Right atrium auricular region (tissue), 2 donors: ENCODE measurements at places on chromosomes 1 and 21.
A peak's percentile ranks its signal among the peaks of the same experiment; 100 is the strongest.

DNA sequence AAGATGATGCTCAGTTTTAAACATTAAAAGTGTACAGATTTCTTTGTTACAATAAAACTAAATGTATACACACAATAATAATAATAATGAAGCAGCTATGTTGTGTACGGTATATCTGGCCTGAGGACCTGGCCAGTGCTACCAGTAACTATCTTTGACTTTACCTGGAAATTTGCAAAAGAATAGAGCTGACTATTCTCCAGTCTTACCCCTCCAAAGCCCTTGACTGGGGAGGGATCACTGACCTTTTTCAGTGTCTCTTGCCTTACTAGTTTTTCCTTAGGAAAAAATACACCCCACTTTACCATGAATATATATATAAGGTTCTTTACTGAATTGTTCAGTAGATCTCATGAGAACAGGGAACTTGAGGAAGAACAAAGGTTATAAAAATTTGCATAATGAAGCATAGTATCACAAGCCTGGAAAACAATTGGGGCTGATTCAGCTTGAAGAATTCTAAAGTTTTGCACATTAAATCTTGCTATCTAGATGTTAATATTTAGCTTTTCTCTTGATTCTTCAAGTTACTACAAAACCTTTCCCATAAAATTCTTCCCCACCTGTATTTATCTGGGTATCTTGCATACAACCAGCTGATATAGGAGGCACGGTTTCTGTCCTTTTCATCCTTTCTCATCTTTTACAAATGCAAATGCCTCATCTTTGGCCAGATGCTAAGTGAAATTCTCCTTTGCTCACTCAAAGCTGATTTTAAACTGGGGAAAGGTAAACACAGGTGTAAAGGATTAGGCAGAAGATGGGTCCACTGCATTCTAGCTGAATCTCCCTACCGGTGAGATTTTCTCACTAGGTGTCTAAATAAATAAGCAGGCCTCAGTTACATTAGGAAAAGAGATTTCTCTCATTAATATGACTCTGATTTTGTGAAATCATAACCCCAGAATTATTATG lies 25.0 kb upstream of the SLAMF1 start:
- DNase-seq = no peak

GRCh38 chr1:70941563-70941962 lies 106.1 kb downstream of the PTGER3 start:
- no peak for DNase-seq

DNA sequence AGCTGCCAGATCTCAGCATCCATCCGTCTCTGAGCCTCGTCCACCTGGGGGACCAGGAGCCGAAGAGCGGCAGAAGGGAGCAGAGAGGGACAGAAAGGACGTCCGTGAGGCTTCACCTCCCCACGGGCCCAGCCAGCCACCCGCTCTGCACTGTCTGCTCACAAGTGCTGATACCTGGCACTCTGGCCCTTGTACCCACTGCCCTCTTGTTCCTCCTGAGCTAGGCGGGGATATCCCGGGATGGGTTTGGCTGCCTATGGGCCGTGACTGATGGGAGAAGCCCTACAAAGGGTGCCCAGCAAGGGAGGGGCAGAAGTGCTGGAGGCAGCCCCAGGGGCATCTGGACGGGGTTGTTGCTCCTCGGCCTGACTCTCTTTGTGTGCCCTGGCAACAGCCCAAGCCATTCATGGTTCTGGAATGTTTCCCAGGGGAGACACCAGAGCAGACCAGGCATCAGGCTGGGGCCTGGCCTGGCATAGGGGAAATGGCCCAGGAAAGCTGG lies 57.6 kb downstream of the LDLRAD2 start:
- DNase-seq = peak; percentile 92

- DNase-seq = no peak
Observed at GRCh38 chr1:245983294-245983967, 523.6 kb downstream of the SMYD3 start.

DNA sequence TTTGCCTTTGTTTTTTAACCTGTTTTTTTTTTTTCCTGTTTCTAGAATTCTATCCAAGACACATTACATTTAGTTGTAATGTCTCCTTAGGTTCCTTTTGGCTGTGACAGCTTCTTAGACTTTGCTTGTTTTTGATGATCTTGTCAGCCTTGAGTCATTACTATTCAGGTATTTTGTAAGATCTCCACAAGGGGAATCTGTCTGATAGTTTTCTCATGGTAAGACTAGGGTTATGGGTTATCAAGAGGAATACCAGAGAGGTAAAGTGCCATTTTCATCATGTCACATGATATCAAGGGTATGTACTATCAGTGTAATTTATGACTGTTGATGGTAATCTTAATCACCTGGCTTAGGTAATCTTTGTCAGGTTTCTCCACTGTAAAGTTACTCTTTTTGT lies 99.1 kb upstream of the GFI1 start:
- no peak for DNase-seq

DNA sequence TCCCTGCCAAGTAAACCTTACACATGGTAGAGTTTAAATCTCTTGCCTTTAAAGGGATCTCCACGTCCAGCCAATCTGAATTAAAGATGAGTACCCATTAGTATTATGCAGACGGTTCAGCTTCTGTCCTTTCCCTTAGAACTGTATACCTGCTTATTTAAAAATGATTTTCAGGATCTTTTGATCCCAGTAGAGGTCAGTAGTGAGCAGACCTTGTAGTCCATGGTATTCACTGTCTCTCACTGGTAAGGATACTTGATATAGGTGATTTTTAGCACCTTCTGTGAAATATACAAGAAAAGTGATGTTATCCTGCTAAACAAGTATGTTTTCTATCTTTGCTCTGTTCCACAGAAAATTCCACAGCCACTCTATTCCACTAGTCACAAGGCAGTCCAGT lies 1211.6 kb upstream of the ADGRL4 start:
- no peak for DNase-seq

GRCh38 chr1:160630523-160631451 lies 16.1 kb downstream of the SLAMF1 start:
- DNase-seq = no peak

GRCh38 chr1:70504821-70505193 lies 93.7 kb downstream of the CTH start:
- no peak for DNase-seq

DNA sequence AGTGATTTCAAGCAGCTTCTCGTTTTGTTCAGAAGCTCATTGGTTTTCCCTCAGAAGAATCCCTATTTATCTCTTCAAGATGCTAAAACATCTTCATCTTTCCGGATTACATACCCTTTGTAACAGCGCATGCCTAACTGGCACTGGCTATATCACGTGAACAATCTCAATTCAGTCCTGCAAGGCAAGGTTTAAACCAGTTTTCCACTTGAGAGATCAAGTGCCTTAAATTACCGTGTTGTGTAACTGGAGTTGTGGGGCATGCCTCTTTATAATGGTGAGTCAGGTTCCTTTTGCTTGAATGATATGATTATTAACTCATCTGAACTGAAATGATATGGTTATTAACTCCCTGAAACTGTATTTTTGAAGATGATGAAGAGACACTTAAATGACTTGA lies 11.0 kb upstream of the ZFP69B start:
- DNase-seq = no peak

GRCh38 chr21:36047139-36047538 lies 13.2 kb downstream of the SETD4 start:
- DNase-seq = no peak

DNA sequence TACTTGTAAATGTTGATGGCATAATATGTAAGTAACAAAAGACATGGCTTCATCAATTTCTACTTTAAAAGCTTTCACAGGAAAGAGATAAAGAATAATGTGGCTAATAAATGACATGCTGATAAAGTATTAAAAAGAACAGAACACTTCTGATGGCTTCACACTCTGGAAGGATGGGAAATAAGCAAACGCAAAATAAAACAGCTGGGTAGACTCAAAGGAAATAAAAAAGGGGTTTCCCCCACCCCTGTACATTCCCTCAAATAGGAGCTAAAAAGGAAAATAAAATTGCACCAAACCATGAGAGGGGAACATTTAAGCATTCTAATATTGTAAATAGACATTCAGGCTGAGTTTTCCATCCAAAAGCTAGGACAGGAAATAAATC lies 27.0 kb upstream of the DYRK1A start:
- no peak for DNase-seq

DNA sequence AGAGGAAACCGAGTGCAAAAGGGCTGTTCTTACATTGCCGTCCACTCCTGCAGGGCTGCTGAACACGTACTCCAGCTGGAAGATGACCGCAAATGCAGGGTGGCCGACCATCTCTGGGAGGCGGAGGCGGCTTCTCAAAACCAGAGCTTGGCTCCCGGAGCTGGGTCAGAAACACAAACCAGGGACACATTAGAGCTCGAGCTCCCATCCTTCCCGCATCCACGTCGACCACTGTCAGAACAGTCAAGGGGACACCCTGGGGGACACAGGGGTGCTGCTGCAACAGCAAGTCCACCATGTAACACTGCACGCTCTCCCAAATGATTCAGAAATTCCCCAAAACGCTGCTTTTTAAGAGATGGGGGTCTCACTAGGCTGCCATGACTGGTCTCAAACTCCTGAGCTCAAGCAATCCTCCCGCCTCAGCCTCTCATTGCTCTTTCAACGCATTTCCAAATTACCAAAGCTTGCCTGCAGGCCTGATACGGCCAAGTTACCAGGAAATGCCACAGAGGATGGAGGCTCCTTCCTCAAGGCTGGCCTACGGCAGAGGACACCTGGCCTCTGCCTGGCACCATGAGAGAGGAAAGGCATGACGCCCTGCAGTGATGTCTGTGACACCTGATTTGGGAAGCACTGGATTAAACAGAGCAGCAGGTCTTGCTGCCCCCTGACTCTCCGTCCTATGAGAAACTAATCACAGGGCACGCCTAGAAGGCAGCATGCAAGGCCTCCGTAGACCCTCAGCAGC lies 45.0 kb downstream of the NPHP4 start:
- peak; percentile 18 for DNase-seq

- DNase-seq = peak; percentile 80
Observed at GRCh38 chr1:61241411-61241838, 159.1 kb downstream of the NFIA start.

GRCh38 chr1:201229771-201230635 lies 39.4 kb downstream of the IGFN1 start:
- DNase-seq = no peak

GRCh38 chr1:181630838-181631237 lies 147.5 kb downstream of the CACNA1E start:
- no peak for DNase-seq

DNA sequence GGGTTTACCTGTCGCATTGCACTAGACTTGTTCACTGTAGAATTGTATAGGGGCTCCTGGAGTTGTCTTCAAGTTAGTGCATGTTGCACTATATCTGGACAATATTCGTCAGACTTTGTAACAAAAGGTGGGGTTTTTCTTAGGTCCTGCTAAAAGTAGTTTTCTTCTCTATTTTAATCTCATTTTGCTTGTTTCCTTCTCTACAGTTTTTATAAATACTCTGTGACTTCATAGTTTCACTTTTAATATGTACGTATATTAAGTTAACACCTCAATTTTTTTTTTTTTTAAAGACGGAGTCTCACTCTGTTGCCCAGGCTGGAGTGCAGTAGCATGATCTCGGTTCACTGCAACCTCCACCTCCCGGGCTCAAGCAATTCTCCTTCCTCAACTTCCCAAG lies 26.5 kb upstream of the MRPS6 start:
- no peak for DNase-seq

- no peak for DNase-seq
Observed at GRCh38 chr1:241902391-241903065, 54.5 kb downstream of the EXO1 start.

DNA sequence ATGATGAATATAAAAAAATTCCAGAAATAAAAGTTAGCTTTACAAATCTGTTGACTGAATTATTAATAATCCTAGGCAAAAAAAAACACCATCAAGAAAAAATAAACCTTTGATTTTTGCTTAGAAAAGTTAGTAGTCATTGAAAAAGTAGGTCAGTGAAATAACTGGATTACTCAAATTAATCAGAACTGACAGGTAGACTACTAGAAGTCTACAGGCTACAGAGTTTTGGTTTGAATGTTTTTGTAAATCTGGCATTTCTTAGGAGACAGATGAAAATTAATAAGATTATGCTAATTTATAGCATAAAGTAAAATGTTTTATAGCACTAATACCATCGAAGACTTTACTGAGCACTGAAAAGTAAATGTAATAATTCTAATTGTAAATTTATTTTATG lies 511.9 kb downstream of the PTPRC start:
- DNase-seq = no peak

DNA sequence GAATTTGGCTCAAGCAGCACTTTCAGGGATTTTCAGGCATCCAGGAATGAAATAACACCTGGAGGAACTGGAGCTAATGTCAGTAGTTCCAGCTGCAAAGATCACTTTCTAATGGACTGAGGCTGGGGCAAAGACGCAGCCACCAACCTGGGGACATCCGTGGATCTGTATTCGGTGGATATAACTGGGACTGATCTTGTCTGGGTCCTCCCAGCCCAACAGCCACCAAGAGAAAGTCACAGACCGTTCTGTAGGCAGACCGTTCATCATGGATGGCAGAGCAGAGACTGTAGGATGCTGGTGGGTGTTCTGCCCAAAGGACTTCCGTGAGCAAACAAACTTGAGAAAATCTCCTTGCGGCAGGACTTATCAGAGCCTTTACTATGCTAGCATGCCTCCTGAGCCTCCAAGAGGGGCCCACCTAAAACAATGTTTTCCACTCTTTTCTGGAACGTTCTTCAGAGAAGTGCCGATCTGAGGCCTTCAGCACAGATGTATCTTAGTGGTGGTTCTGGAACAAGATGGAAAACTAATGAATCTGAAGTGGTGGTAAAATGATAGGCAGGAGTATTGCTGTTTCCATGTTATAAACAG lies 86.1 kb upstream of the KLHDC7A start:
- DNase-seq = no peak

- DNase-seq = no peak
Observed at GRCh38 chr1:9086796-9087195, 17.4 kb upstream of the SLC2A5 start.

DNA sequence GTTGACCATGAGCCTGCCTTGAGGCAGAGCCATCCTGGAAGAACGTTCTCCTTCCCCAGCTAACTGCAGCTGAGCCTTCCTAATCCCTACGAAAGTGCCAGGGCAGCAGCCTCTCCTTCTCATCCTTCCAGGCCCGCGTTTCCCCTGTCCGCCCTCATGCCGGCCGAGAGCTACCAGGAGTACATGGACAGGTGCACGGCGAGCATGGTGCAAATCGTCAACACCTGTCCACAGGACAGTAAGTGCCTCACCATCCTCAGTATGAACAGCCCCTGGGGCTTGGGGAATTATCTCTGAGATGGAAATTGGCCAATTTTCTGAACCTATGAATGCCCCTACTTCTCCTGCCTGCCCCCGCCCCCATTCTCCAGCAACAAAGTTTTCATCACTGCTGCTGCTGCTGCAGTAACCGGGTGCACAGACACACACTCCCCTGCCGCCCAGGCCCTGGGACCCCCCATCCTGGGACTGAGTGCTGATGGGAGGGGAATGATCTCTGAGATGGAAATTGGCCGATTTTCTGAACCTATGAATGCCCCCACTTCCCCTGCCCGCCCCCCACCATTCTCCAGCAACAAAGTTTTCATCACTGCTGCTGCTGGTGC lies 39.6 kb downstream of the UBASH3A start:
- no peak for DNase-seq

GRCh38 chr1:229863651-229864545 lies 203.1 kb upstream of the GALNT2 start:
- DNase-seq = peak; percentile 63

GRCh38 chr1:10947691-10948462 lies 64.6 kb upstream of the TARDBP start:
- no peak for DNase-seq

- DNase-seq = no peak
Observed at GRCh38 chr1:228339059-228339704, 67.5 kb downstream of the TRIM11 start.
